ENCODE measurements at places on chromosomes 6 and 20.

DNA sequence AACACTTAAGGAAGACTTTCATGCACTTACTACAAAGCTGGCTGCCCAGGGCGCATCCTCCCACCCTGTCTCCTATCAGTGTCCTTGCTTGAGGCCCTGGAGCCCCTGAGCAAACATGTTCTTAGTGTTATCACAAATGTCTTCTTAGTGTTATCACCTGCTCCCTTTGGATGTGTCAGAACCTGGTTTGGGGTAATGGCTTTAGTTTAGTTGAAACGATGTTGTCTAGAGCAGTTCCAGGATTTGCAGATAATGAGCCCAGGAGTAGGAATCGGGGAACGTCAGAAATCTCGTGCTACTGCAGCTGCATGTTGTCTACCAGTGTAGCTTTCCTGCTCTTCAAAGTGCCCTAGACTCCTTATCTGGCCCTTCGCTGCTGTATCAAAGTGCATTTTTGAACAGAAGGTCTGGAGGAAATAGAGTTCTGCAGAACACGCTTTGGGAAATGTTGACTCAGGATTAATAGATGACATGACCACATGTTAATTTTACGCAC lies 69.6 kb downstream of the PHACTR2 start:
- H3K4me3 ChIP-seq, result no peak overlapping the region
- peak overlapping the region; percentile 32 for H3K27ac ChIP-seq
- no peak for DNase-seq
- H3K36me3 ChIP-seq, result no peaks in the 10 kb centered on the region
- peaks cover 17% of the 10 kb centered on the region for H3K4me1 ChIP-seq

- H3K4me3 ChIP-seq, result no peak overlapping the region
- no peak for DNase-seq
- no peaks in the 10 kb centered on the region for H3K36me3 ChIP-seq
Measured at GRCh38 chr6:136747507-136747906, 44.8 kb downstream of the MAP3K5 start.

- no peaks in the 10 kb centered on the region for H3K36me3 ChIP-seq
- no peaks in the 10 kb centered on the region for H3K4me1 ChIP-seq
- no peak overlapping the region for H3K27ac ChIP-seq
- no peak overlapping the region for H3K4me3 ChIP-seq
Measured at GRCh38 chr6:81561071-81561564, 191.4 kb downstream of the TENT5A start.

DNA sequence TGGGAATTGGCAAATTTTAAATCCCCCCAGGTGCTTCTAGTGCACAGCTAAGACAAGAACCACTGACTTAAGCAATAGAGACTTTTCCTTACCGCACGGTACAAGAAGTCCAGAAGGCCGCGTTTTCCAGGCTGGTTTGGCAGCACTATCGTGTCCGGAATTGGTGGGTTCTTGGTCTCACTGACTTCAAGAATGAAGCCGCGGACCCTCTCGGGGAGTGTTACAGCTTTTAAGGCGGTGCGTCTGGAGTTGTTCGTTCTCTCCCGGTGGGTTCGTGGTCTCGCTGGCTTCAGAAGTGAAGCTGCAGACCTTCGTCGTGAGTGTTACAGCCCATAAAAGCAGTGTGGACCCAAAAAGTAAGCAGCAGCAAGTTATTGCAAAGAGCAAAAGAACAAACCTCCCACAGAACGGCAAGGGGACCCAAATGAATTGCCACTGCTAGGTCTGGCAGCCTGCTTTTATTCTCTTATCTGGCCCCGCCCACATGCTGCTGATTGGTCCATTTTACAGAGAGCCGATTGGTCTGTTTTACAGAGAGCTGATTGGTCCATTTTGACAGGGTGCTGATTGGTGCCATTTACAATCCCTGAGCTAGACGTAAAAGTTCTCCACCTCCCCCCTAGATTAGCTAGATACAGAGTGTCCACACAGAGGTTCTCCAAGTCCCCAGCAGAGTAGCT lies 264.5 kb downstream of the PREX1 start:
- no peaks in the 10 kb centered on the region for H3K4me1 ChIP-seq
- DNase-seq, result no peak
- no peak overlapping the region for H3K27ac ChIP-seq
- no peaks in the 10 kb centered on the region for H3K27me3 ChIP-seq

GRCh38 chr20:37522260-37523011 lies 1.4 kb downstream of the NNAT start:
- H3K4me1 ChIP-seq, result peaks cover 17% of the 10 kb centered on the region
- H3K27ac ChIP-seq, result no peak overlapping the region
- H3K27me3 ChIP-seq, result no peaks in the 10 kb centered on the region
- no peak overlapping the region for H3K4me3 ChIP-seq
- peaks cover 4% of the 10 kb centered on the region for H3K36me3 ChIP-seq
- no peak for DNase-seq
